ENCODE measurements at places on chromosomes 3 and 15.

- DNase-seq = no peak
Observed at GRCh38 chr3:120823156-120823555, 80.6 kb downstream of the GTF2E1 start.

DNA sequence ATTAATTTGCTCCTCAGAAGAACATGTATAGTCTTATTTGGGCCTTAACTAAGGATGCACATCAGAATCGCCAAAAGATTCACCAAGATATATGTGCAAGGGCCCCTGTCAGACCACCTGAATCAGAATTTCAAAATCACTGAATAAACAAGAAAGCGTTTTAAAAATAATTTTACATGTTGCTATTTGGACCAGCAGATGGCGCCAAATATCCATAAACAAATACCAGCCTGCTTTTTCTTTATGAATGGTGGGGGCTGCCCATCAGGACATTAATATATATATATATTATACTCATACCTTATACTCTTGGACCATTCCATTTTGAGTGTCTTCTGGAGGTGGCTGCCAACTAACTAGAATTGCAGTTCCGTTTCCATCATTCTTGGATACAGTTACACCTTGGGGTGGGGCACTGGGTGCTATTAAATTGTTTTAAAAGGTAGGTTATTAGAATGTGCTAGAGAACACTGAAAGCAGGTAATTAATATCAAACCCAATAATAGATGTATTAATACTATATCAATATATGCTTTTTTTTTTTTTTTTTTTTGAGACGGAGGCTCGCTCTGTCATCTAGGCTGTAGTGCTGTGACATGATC lies 1108.3 kb downstream of the ROBO1 start:
- no peak for DNase-seq

GRCh38 chr3:159380891-159381290 lies 579.0 kb downstream of the MFSD1 start:
- no peak for DNase-seq

- no peak for DNase-seq
Observed at GRCh38 chr3:195173657-195174056, 97.3 kb downstream of the XXYLT1 start.

DNA sequence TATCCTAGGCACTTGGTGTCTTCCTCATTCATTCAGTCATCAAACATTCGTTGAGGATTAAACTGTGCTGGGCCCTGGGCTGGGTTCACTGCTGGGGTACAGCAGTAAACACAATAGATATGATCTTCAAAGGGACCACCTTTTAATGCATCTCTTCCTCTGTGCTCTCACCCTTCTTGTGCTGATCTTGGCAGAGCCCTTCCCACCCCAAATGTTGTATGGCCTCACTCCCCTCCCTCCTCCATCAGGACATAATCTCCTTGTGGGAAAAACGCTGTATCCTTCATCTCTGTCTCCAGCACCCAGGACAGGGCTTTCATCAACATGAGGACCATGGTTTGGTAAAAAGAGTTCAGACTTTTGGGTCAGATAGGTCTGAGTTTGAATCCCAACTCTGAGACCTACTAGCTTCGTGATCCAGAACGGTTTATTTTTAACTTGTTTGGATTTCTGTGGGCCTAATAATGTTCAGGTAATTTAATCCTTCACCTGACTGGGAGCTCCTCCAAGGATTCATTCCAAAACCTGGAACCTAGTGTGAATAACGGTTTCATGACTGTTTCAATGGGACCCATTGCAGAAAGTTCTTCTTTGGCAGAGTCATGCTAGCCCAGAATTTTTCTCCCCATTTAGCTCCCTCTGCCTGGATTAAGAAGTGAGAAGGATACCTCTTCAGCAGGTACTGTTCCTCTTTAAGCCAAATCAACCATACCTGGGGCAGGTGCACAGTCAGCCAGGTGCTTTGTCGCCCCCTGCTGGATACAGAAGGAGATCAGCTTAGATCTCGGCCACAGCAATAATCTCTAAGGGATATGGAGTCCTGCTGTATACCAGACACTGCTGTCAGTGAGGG lies 5.2 kb upstream of the WNT7A start:
- peak; percentile 39 for DNase-seq

GRCh38 chr15:84961707-84962106 lies 19.9 kb upstream of the PDE8A start:
- no peak for DNase-seq

DNA sequence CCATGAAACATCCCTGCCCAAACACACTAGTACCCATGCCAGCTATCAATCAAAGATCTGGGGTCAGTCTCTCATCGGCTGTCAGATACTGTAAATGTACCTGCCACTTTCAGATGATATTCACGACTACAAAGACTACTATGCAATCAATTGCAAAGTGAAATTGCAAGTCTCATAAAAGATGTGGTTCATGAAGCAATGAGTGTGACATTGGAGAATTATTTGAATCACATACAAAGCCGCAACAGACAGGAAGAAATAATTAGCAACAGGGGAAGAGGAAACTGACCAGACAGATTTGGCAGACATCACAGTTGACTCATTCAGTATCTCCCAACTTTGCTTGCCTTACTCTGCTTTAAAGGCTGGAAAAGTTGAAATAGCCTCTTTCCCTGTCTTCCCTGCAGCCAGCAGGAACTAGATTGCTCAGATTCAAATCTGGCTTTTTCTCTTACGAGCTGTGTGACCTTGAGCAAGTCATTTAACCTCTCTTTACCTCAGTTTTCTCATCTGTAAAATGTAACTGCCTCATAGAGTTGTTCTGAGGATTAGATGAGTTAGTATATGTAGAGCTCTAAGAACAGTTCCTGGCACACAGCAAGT lies 95.7 kb upstream of the C3orf80 start:
- DNase-seq = no peak

DNA sequence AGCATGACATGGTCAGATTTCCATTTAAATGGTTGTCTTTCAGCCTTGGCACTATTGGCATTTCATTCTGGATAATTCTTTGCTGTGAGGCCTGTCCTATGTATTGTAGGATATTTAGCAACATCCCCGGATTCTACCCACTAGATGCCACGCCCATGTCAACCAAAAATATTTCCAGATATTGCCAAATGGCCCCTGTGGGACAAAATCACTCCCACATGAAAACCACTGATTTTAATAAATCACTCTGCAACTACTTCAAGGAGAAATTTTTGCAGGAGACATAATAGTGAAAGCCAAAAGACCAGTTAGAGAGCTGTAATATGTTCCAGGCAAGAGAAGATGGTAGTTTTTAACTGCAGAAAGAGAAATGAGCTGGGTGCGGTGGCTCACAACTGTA lies 55.9 kb upstream of the RARB start:
- no peak for DNase-seq

DNA sequence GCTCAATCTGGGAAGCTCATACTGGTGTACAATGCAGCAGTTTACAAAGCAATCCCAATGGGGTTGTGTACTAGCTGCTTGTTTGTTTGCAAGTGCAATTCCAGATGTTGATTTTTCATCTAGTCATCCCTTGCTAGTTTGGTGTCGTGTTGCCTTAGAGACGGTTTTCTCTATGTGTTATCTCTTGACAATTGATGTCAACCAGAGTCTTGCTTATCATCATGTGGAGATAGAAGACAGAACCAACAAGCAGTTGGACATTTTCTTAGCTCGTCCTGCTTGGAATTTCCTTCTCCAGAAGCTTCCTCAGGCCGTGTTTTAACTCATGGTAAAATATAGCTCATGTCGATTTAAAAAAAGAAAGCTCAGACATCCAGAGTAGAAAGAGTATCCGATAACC lies 262.0 kb upstream of the KCNH8 start:
- DNase-seq = no peak

GRCh38 chr3:176767385-176767784 lies 429.9 kb downstream of the TBL1XR1 start:
- no peak for DNase-seq

DNA sequence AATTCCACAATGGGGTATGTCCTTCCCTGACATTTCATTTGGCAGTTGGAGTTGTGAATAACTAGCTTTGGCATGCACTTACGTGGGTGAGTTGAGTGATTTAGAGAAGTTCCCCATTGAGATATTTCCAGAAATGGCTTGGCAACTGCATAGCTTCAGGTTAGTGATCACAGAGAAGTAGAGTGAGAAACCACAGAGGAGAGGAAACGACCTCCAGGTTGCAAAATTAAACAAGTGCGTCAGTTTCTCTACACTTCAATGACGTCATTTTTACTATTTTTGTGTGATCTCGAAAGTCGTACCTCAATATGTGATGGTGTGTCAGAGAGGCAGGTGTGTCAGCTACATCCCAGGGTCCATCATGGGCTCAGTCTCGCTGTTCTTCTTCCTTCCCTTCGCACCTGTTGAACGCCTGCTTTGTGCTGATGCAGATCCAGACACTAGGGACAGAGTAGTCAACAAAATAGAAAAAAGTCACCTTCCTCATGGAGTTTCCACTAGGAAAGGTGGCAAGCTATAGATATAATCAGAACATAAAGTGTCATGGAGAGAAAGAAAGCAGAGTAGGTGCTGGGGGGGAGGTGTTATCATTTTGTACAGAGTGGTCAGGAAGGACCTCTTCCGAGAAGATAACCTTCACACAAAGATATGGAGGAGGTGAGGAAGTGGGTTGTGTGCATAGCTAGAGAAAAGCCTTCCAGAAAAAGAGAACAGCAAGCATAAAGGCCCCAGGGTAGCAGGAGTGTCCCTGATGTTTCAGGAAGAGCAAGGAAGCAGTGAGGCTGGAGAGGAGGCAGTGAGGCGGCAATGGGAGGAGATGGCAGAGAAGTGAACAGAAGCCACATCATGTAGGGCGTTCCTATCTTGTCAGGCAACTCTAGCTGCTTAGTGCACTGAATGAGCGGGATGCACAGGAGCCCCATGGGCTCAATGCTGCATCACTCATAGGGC lies 75.6 kb downstream of the MCTP2 start:
- DNase-seq = no peak

GRCh38 chr3:115819785-115820384 lies 196.6 kb downstream of the GAP43 start:
- peak; percentile 67 for DNase-seq

- DNase-seq = no peak
Observed at GRCh38 chr3:156814295-156814694, 11.9 kb upstream of the LEKR1 start.

DNA sequence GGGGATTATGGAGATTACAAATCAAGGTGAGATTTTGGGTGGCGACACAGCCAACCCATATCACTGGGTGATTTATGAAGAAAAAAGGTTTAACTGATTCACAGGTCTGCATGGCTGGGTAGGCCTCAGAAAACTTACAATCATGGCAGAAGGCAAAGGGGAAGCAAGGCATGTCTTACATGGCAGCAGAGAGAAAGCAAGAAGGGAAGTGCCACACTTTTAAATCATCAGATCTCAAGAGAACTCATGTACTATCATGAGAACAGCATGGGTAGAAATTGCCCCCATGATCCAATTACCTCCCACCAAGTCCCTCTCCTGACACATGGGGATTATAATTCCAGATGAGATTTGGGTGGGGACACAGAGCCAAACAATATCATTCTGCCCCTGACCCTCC lies 59.7 kb downstream of the DPH6 start:
- DNase-seq = no peak

DNA sequence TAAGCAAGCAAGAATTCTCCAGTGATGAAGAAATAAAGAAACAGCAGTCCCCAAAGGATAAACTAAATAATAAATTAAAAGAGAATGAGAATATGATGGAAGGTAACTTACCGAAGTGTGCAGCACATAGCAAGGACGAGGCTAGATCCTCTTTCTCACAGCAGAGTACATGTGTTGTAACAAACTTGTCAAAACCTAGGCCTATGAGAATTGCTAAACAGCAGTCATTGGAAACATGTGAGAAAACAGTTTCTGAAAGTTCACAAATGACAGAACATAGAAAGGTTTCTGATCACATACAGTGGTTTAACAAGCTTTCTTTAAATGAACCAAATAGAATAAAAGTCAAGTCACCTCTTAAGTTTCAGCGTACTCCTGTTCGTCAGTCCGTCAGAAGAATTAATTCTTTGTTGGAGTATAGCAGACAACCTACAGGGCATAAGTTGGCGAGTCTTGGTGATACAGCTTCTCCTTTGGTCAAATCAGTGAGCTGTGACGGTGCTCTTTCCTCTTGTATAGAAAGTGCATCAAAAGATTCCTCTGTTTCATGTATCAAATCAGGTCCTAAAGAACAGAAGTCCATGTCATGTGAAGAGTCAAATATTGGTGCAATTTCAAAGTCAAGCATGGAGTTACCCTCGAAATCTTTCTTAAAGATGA lies 4.5 kb upstream of the SCG5 start:
- DNase-seq = no peak

GRCh38 chr15:52680761-52681160 lies 1.6 kb upstream of the ATOSA start:
- no peak for DNase-seq

DNA sequence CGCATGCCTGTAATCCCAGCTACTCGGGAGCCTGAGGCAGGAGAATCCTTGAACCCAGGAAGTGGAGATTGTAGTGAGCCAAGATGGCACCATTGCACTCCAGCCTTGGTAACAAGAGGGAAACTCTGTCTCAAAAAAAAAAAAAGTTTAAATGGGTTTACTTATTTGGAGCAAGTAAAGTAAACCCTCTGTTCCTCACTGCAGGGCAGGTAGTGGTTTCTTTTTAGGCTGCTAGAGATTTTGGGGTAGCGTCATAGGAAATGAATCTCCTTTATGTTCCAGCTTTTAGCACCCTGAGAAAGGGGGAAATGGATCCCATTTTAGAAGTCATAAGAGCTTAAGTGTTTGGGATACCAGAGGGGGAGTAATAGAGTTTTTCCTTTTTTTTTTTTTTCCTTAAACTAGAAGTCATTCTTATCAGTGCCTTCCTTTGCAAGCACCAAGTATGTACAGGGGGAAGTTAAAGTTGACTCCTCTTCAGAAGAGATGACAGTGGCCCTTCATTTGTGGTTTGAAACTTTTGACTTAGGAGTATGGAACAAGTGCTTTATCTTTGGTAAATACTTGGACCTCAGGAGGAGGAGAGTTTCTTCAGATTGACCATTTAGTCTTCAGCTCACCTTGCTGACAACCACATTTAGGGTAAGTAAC lies 8.0 kb downstream of the PXK start:
- no peak for DNase-seq

GRCh38 chr3:64352639-64352992 lies 127.3 kb upstream of the PRICKLE2 start:
- no peak for DNase-seq

GRCh38 chr3:102297072-102297658 lies 137.7 kb upstream of the ZPLD1 start:
- DNase-seq = no peak

GRCh38 chr3:52523386-52524257 lies 10.0 kb downstream of the NT5DC2 start:
- no peak for DNase-seq

- peak; percentile 87 for DNase-seq
Observed at GRCh38 chr3:108001457-108001856, 89.4 kb downstream of the CD47 start.

- DNase-seq = no peak
Observed at GRCh38 chr3:187858041-187858440, 112.8 kb upstream of the BCL6 start.
